ENCODE measurements at places on chromosomes 1 and 21.

- no peak for DNase-seq
These were observed 24.9 kb downstream of the CHML start for GRCh38 chr1:241615043-241615974.

DNA sequence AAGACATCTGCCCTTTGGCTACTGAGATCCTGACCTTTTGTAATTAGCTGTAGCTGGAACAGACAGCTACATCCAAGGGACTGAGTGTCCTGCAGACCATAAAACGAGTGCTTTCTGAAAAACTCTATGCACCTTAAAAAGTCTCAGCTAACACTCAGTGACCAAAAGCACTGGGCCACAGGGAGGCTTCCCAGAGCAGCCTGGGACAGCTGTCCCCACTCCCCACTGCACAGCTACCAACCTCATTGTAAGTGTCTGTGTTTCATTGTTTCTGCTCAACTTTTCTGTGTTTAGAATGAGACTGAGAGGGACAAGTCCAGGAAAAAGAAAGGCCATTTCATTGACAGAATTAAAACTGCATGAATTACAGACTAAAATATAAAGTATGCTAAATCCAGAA, 80.7 kb downstream of the SMYD2 start:
- no peak for DNase-seq

DNA sequence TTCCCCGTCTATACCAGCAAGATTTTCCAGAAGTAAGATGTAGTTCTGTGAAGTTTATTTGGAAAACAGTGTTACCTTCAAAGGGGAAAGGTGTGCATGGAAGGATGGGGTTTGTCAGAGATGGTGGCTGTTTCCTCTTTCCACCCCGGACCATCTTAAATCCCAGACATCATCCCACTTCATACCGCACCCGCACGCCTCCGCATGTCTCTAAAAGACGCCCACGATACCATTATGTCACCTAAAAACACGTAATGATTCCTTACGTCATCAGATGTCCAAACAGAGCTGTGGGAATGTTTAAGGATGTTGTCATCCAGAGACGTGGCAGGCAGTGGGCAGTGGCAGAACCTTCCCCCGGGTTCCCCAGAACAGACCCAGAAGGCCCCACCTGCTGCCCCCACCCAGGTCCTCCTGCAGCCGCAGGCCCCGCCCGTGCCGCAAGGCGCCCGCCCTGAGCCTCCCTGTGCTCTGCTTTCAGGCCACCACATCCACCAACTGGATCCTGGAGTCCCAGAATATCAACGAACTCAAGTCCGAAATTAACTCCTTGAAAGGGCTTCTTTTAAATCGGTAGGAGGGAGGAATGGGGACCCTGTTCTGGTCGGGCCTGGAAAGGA, 152.2 kb downstream of the PEX14 start:
- DNase-seq: no peak

- peak; percentile 41 for DNase-seq
These were observed 126.5 kb downstream of the ADSS2 start for GRCh38 chr1:244325056-244325758.

DNA sequence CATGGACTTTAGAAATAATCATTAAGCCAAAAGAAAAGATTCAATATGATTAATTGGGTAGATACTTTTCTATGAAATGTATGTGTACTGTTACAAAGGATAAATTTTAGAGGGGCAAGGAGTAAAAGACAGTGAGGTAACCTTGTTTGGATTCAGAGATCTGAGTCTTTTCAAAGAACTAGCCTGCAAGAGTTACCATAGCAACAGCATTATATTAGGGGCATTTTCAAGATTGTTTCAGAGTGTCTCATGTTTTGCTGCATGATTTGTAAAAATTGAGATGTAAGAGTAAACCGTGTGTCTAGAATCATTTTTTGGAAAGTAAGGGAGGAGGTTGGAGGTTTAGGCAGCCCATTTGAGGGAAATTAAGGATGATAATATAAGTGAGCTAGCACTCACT, 70.6 kb upstream of the KIAA1614 start:
- no peak for DNase-seq

DNA sequence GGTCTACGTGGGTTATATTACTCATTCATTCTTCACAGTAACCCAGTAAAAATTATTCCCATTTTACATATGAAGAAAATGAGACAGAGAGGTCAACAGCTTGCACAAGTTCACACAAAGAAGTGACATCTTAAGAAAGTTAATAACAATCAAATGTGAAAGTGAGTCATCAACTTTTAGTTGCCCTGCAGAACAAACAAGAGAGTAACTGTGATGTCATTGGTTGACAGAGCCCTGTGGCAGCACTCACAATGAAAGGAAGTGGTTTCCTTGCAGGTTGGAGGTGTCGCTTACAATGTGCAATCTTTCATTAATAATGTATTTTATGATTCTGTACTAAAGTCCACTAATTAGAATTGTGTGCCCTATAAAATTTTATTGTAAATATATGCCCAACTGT, 369.6 kb downstream of the RYR2 start:
- peak; percentile 32 for DNase-seq

Data from effector memory CD8-positive, alpha-beta T cell (primary cell).